Aorta (tissue), 5 donors: ENCODE measurements at places on chromosomes 12 and 14. TPM values are rescaled to one million over a fixed set of nuclear protein-coding genes. Genes with fewer than 3 reads are reported as not detected.

Gene PZP
- total RNA-seq: 0.87 TPM

Gene EFS
- 24.5 TPM for total RNA-seq

Gene EMP1
- total RNA-seq: 593 TPM

Gene BCL11B
- 1.3 TPM for total RNA-seq

Gene ARHGAP9
- total RNA-seq: 16.2 TPM

DNA sequence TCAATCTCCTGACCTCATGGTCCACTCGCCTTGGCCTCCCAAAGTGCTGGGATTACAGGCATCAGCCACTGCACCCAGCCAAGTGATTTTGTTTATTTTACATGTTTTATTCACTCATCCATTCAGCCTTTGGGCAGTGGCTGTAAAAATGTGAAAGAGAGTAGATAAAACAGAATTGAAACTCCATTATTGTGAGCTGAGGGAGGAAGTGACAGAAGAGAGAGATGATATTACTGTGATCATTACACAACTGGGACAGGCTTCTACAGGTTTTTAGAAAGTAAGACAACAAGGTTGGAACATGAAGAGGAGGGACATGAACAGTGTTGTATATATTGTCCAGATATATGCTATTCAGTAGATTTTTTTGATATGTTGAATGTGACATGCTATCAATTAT, 25.0 kb downstream of the CREBL2 start:
- no peak for DNase-seq

GRCh38 chr14:67389275-67389674, 22.7 kb downstream of the PLEK2 start:
- no peak for DNase-seq

- DNase-seq: no peak
Observed at GRCh38 chr14:103932791-103933490, 4.7 kb downstream of the TDRD9 start.

DNA sequence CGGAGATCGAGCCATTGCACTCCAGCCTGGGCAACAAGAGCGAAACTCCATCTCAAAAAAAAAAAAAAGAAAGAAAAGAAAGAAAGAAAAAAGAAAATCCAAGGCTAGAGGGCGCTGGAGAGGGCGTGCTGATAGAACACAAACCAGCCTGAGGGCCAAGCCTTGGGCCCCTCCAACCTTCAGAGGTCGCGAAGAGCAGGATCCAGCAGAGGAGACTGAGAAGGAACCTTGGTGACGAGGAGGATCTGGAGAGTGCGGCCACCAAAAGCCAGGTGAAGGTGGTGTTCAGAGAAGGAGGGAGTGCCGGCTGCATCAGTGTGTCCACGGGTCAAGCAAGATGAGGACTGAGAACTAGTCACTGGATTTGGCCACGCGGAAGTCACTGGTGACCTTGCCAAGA, 4.1 kb upstream of the DYNC1H1 start:
- DNase-seq: no peak

DNA sequence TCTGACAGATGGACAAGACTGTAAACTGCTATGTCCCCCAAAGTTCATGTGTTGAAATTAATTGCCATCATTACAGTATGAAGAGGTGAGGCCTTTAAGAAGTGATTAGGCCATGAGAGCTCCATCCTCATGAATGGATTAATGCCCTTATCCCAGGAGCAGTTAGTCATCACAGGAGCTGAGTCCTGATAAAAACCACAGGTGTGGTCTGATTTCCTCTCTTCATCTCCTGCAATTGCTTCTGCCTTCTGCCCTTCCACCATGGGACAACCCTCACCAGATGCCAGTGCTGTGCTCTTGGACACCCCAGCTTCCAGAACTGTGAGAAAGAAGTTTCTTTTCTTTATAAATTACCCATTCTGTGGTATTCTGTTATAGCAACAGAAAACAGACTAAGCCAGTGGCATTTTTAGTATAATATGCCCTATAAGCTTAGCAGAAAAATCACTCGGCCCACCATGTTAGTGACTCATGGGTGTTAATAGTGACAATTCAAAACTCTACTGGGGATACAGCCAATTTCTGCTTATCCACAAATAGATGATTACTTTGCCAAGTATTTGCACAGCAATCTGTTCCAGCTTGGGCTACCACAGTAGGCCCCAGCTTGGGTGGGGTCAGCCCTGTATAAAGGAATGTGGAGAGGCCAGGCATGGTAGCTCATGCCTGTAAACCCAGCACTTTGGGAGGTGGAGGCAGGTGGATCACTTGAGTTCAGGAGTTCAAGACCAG, 129.0 kb upstream of the BCL2L14 start:
- DNase-seq: no peak

DNA sequence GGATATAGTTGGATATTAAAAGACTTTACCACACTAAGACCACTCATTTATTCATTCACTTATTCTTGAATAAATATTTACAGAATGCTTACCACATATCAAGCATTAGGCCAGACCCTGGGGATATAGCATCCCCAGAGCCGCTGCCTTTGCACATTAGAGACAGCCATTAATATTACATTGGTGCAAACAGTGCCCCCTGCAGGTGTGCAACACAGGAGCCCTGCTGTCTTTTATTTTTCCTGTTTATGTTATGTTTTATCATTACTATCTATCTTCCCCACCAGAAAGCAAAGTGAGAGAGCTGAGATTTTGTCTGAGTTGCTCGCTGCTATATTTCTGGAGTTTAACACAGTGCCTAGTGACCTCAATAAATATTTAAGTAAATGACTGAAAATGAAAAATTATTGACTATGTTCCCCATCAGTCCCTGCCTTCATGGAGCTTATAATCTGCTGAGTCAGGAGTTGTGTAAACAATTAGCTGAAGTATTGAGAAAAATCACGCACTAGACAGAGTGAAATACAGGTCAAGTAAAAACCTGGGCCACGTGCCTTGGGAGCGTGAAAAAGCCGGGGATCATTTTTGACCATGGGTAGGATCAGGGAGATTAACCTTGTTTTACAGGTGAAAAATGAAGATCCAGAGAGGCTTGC, 301.6 kb downstream of the PCNX1 start:
- no peak for DNase-seq

- DNase-seq: no peak
Observed at GRCh38 chr12:96824074-96824837, 82.8 kb upstream of the NEDD1 start.

DNA sequence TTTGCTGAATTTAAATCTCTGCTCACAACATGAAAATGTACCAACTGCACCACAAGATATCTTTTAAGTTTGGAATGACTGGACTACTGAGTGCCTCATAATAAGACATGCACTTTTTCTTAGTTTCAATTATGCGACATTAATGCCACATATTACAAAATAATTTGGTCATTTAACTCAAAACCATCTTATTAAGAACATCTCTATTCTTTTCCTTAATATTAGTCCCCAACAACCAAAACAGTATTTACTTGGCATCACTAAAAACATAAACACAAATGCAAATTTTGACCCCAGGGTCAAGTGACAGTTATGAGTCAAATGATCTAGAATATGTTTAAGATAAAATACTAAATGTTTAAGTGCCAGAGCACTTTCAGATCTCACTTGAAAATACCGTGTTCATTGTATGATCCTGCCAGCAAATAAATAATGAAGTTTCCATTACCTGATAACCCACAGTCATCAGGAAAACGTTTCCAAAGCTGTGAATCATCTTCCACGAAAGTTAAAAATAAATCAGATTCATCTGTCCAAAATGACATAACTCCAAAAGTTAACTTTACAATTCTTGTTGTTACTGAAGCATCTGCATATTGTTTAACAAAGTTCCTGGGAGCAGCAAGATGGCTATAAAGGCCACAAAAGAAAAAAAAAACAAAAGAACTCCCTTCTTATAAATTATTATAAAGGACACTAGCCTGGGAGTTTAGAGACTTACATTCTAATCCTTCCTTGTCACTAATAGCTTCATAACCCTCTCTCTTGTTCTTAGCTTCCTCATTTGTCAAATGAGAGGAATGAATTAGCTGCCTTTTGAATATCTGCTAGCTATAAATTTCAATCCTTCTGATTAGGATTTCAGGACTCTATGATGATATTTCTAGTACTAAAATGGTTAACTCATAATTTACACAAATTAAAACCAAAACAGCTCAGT, 30.5 kb upstream of the AP4S1 start:
- no peak for DNase-seq

DNA sequence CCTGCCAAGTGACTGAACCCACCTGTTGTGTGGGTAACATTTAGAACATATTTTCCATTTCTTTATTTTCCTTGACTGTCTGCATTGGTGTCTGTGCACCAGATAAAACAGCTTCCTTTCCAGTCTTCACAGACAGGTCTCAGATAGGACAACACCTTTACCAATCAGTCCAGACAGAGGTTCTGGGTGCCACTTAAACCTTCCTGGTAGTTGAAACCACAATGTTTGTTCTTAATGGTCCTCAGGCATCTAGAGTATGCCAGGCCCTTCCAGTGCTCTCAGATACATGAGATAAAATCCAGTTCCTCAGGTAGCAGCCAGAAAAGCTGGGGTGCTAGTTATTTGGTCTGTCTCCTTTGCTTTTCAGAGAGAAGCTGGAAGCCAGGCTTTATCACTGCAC, 7.0 kb upstream of the CLEC2D start:
- DNase-seq: no peak

- DNase-seq: no peak
Observed at GRCh38 chr14:71918955-71919354, 13.3 kb upstream of the RGS6 start.

- DNase-seq: peak; percentile 91
Observed at GRCh38 chr12:106138633-106139421, at the start of gene NUAK1. NUAK1 (minus strand) TSS chr12:106138954; CDS start chr12:106138653, 301 bp downstream.

- DNase-seq: no peak
Observed at GRCh38 chr14:101216366-101217079, 313.0 kb upstream of the RTL1 start.
